ENCODE measurements at places on chromosomes 4 and X. TPM values are rescaled to one million over a fixed set of nuclear protein-coding genes. Genes with fewer than 3 reads are reported as not detected.

DNA sequence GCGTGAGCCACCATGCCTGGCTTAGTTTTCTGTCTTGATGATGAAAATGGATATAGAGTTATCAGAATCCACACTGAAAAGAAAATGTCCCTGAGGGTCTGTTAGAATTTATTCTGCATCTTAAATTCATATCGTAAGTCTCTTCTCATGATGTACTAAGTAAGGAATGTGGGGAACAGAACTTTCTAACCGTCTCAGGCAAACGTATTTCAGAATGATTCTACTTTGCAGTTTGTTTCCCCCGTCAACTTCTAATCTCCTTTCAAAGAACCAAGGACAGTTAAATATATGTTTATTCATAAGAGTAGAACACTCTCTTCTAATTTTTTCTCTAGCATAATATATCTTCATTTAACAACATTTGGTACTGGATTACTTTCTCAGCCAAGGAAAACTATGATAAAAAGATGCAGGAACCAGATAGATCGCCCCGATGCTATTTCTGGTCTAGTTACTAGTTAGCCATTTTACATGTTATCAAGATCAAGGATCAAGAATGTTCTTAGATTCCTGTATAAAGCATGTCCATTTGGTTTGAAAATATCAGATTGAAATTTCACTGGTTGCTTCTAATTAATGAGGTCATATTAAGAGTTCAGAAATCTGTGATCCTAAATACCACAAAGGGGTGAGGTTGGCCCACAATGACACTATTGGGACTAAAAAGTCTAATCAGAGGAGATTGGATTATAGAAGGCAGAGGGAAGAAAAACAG, 49.5 kb downstream of the METTL14 start:
- DNase-seq, result peak; percentile 25

- no peak for DNase-seq
Measured at GRCh38 chr4:59412739-59413138, 1787.4 kb upstream of the ADGRL3 start.

GRCh38 chrX:71144651-71145050, at the start of gene NLGN3:
TSS of gene NLGN3 (plus strand) at chrX:71144841. CDS start at chrX:71147750, 2,909 bp downstream.
- no peak for DNase-seq

GRCh38 chr4:149793459-149793858, 22.2 kb downstream of the IQCM start:
- DNase-seq, result no peak

DNA sequence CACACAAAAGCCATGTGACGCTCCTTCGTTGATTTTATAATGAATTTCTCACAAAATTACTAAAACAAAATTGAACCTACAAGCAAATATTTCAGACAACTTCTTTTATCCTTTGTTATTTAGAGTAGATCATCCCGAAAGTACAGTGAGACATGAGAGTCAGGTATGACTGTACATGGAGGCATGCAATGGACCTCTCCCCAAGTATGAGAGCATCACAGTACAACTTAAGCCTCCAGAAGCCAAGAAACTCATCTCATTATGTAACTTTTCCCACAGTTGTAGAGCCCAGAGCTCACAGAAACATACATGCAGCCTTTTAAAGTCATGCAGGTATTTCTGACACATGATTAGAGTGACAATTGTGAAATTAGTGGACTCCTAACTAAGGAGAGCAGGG, 167.7 kb downstream of the PAPSS1 start:
- DNase-seq, result no peak

- DNase-seq, result no peak
Measured at GRCh38 chr4:39228377-39228776, 46.0 kb downstream of the WDR19 start.

DNA sequence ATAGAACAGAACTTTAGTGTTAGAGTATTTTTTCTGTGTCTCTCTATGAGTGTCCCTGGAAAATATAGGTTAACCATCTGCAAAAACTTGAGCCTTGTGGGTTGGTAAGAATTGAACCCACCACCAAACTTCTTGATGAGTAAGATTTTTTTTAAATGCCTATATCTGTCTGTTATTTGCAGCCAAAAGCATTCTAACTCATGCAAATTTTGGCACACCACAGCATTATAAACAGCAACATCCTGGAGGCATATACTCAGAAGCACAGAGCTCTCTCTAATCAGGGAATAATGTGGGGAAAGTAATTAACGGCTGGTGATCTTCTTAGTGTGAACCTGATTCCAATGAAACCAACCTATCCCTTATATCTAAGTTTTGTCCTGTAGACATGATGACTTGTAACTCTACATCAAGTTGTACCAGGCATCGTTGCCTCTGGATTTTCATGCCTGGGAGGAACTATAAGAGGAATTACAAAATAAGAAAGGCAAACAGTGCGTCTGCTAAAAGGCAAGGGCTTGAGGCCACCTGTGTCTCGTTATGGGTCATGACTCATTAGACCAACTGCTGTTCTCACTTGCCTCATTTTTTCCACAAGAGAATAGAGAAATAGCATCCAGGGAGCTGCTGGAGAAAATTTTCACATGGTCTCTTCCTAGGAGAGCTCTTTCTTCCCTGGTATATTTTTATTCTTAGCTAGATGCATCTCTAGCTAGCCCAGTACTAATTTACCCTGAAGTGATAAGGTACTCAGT, 202.4 kb downstream of the CHIC2 start:
- peak; percentile 89 for DNase-seq

Gene PCDH19
- total RNA-seq, result under 0.01 TPM

Gene MEPE
- not detected for total RNA-seq
